ENCODE measurements at places on chromosomes 1 and 21.
A peak's percentile ranks its signal among the peaks of the same experiment; 100 is the strongest.

GRCh38 chr1:28783363-28783762 is 28.6 kb upstream of the OPRD1 start:
- no peak for DNase-seq

DNA sequence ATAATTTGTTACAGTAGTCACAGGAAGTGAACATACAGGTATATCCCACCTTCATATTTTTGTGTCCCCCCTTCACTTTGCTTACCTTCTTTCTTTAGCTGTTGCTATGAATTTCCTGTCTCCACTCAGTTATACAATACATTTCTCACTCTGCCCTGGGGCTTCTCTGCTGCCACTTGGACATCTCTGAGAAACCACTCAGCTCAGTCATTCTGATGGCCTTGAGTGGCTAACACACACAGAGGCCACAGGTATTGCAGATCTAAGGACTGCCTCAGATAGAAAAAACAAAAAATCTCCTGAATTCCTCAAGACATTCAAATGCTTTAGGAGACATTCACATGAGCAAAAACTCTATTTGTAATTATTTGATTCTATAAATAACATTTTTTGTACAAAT is 87.7 kb downstream of the OLFM3 start:
- no peak for DNase-seq

DNA sequence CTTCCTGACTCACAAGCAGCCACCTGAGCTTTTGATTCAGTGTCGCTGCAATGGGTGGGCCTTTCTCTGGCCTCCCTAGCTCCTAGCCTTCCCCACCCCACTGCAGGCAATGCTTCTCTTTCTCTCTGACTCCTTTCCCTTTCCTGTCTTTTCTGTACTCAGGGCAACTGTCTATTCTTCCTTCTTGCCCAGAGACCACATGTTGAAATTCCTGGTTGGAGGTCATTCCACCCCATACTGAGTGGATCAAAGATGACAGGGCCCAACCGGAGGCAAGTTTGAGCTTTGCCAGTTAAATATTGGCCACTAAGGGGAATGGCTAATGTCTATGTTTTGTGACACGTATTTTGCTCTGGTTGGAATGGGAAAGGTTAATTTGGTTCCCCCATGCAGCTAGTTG is 65.2 kb upstream of the ARID1A start:
- DNase-seq: no peak

DNA sequence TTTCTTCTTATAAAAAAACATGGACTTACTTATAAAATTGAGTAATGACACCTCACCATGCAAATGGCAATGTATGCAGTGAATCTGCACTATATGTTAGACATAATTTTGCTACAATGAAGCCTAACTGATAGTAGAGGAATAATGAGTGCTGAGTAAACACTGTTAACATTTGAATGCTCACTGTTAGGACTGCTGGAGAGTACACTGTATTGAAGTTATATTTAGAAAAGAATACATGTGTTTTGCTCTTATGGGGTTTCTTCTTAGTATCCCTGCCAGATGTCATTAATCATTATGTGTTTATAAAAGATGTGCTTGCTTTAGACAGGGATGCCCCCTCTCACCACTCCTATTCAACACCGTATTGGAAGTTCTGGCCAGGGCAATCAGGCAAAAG is 111.1 kb upstream of the ZP4 start:
- DNase-seq: no peak

GRCh38 chr1:30816211-30817076 is 58.9 kb upstream of the LAPTM5 start:
- peak; percentile 23 for DNase-seq

DNA sequence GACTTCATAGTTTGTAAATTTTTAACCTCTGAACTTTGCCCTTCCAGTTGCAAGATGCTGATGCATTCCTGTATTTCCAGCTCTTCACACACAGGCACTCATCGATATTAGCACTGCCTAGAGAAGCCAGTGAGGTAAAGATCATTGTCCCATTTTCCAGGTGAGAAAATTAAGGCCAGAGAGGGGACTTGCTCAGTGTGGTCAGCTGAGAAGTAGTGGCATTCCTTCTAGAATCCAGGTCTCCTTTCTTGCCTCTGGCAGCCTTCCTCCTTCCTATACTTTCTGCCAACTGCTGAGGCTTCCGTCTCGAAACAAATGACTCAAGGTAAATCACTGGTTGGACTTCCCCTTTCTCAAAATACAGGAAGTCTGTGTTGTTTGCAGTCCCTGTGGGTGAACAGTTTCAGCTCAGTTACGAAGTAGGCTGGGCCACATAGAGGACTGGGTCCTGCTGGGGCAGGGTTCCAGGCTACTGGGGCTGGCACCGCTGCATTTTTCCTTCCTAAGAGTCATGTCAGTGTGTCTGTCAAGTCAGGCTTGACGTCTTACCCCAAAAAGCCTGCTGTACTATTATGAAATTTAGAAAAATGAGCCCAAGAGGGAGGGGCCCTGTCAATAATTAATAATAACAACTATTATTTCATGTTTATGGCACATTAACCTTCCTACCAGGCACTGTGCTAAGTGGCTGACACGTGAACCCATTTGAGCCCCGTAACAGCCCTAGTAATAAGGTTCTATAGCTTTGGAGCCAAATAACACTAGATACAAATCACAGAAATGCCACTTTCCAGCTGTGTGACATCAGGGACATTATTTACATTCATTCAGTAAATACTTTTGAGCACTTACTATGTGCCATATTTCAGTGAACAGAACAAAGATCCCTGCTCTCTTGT is 16.6 kb upstream of the RNF19B start:
- DNase-seq: no peak

DNA sequence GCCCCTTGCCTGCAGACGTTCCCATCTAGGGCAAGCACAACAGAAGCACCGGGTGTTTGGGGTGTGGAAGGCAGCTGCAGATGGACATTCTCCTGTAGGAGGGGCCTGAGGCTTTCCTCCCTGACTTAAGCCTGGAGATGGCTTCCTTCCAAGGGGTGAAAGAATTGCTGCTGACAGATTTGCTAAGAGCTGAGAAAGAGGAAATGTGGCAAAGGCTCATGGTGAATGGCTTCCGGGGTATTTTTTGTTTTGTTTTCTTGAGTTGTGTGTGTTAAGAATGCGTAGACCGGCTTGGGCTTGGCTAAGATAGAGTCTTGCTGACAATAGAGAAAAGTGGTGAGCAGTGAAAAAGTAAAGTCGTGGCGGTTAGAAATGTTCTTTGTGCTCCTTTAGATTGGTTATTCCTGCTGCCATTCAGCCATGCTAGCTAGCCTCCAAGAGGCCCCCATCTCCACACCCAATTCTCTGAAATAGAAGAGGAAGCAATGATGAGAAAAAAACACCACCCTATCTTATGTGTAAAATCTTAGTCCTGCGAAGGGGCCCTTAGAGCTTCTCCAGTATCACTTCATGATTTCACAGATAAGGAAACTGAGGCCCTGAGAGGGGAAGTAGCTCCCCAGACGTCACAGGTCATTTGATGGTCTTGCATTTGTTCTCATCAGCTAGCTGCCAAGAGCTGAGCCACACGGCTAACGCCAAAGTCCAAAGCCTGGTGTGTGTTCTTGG is 36.9 kb downstream of the EIF2D start:
- no peak for DNase-seq

GRCh38 chr1:100883963-100884362 is 10.7 kb downstream of the EXTL2 start:
- no peak for DNase-seq

GRCh38 chr1:156726549-156727226 is 1.6 kb upstream of the METTL25B start:
- DNase-seq: peak; percentile 86

GRCh38 chr1:94072840-94073522 is 48.0 kb downstream of the ABCA4 start:
- peak; percentile 50 for DNase-seq

GRCh38 chr1:156025876-156026275 is 5.1 kb upstream of the SSR2 start:
- DNase-seq: peak; percentile 78

DNA sequence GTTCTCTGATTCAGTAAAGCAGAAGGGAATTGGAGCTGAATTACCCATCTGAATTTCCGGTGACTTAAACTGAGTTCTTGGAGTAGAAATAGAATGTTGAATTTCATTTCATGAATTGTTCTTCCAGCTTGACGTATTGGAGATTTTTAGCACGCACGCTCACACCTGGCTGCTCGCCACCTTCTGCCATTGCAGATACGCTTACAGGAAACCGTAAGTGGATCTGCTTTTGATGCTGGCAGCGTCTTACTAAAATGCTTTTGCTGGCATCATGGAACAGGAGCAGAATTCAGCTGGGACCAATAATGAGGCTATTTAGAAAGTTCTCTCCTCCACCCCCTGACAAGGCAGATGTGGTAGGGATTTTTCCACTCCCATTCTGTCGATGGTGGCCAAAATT is 17.7 kb upstream of the ELAVL4 start:
- no peak for DNase-seq

- peak; percentile 92 for DNase-seq
Observed at GRCh38 chr1:43836267-43836951, 97.2 kb upstream of the ARTN start.

DNA sequence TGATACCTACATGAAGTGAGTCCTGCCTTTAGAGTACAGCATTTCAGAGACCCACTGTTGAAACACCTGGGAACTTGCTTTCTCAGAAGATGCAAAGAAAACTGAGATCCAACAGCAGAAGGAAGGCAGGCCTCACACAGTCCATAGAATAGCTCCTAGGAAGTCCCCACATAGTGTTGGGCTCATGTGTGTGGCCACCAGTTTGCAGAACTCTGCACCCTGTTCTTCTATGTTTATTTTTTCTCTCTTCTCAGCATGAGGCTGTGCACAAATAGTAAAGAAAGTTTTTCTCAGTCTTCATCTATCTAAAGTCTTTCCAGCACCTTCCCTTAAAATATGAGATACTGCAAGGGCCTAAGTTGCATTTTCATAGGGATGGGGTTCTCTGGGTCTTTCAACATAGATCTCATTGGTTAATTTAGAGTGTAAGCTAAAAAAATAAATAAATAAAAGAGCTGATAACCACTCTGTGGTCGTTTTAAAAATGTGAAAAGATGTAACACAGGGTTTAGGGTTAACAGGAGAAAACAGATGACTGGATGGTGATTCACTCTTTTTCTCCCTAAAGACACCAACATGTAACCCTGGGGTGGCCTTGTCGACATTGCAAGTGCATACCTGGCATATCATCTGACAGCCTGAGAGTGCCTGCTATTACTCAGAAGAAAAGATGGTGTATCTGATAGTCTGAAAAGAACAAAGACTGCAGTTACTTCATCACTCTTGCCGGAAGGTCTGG is 94.6 kb downstream of the ZC3H11B start:
- DNase-seq: no peak

- DNase-seq: peak; percentile 72
Observed at GRCh38 chr1:42340901-42341300, 5.9 kb upstream of the FOXJ3 start.

GRCh38 chr1:239337799-239338430 is 48.5 kb upstream of the CHRM3 start:
- DNase-seq: no peak

DNA sequence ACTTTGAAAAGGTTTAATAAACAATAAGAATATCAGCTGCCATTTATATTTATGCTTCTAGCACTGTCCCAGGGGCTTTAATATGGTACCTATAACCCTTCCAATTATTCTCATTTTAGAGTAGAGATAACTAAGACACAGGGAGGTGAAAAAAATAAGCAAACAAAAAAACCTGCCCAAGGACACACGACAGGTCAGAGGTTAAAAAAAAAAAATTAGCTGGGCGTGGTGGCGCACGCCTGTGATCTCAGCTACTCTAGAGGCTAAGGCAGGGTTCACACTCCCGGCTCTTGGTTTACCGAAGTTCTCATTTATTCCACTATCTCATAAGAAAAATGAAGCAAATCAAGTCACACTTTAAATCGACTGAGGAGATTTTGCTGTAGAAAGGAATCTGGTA is 34.7 kb upstream of the CNN3 start:
- DNase-seq: no peak

GRCh38 chr1:28895896-28896608 is 18.3 kb upstream of the EPB41 start:
- no peak for DNase-seq

- DNase-seq: no peak
Observed at GRCh38 chr21:42913476-42913875, 12.0 kb downstream of the ERVH48-1 start.

DNA sequence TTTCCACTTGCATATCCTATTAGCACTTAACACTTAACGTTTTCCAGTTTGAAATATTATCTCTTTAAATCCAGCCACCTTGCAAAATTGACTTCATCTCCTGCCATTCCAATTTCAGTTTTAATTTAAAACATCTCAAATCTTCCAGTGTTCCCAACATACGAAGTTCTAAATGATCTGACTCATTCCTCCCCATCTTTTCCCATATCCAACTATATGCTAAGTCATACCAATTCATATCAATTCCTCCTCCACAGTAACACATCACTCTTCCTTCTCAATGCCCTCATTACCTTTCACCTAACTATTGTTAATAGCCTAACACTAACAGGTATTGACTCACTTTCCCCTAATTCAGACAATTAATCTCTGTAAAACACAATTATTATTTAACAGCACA is 2.8 kb downstream of the PSMA5 start:
- DNase-seq: no peak

GRCh38 chr1:210117198-210117597 is 115.4 kb upstream of the SERTAD4 start:
- DNase-seq: no peak

DNA sequence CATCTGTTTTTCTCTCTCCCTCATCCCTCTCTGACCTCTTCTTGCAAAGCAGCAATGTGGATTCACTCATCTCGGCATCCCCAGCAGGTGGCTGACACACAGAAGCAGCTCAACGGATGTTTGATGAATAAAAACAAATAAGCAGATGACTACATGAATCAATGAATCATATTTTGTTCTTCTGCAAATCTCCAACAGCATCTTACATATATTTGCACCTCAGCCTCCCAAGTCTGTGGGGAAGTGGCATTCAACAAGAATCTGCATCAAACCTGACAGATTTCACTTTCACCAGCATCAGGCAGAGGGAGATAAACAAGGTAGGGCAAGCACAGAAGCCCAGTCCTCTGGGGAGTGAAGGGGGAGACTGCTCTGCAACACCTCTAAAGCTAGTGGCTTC is 34.0 kb downstream of the CAPN8 start:
- DNase-seq: peak; percentile 21

GRCh38 chr1:232891656-232892317 is 58.6 kb upstream of the NTPCR start:
- no peak for DNase-seq
